Caco-2 (cell line): ENCODE measurements at places on chromosomes 1 and 21.

GRCh38 chr1:6960291-6960811 is 175.1 kb downstream of the CAMTA1 start:
- DNase-seq: no peak

DNA sequence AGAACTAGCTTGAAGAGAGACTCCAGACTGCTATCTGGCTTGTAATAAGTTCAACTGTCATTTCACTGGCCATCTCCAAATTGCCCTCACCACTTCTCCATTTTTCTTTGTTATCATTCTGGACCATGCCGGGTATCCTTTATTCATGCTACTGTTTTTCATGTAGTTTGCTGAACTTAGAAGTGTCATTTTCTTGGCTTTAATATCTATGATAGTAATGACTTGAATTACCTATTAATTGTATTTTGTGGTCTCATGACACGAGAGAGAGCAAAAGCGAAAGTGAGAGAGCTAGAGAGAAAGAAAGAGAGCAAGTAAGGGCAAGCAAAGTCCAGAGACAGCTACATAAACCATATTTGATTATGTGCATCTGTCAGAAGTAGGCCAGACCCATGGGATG is 184.9 kb upstream of the ATP1B1 start:
- no peak for DNase-seq

GRCh38 chr21:34598931-34599400 is 15.9 kb downstream of the RCAN1 start:
- DNase-seq: no peak

- DNase-seq: no peak
Measured at GRCh38 chr1:21706151-21706835, 37.1 kb upstream of the RAP1GAP start.

GRCh38 chr1:91282695-91283420 is 121.8 kb downstream of the HFM1 start:
- peak; percentile 53 for DNase-seq

- no peak for DNase-seq
Measured at GRCh38 chr1:10424034-10424433, 6.2 kb upstream of the CENPS start.

DNA sequence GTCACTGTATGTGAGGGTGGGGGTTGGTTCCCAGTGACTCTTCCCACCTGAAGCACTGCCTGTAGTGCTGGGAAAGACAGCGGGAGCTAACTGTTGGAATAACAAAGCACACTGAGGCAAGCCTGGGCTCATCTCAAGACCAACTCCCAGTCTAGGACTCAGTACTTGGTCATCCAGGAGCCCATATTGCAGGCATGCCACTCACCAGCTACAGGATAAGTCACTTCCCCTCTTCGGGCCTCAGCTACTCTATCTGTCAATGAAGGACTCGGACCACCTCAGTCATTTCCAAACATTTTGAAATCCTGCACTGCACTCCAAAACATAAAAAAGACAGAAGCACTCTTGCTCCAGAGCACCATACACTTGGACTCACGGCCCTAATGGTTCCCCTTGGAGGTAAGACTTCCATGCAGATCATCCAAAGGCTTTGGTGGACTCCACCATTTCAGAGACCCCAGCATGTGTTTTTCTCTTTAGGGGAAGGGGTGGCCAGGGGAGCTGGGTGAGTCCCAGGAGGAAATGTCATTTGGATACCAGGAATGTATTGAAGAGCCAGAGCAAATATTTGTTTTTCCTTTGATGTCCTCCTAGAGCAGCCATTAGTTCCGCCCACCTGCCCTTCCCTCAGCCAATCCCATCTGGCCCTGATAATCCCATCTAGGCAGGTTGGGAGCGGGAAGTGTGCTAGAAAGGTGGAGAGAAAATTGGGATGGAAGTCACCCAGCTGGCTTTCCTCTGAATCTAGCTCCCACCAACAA is 3.1 kb downstream of the NUAK2 start:
- DNase-seq: peak; percentile 86

DNA sequence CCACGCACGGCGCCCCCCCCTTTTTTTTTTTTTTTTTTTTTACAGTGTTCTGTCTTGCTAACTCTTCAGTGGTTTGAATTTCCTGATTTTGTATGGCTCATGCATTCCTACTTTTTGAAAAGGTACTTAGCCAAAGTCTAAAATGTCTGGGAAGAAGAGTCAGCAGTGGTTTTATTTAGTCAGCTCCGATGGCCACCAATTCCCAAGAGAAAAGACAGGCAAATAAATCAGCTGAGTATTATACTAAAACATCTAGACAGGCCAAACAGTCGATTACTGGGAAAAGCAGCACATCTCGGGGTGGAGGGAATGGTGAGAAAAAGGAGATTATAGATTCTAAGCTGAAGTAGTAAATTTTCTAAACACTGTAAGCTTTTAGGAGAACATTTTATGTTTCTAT is 192.5 kb upstream of the ZRANB2 start:
- no peak for DNase-seq

DNA sequence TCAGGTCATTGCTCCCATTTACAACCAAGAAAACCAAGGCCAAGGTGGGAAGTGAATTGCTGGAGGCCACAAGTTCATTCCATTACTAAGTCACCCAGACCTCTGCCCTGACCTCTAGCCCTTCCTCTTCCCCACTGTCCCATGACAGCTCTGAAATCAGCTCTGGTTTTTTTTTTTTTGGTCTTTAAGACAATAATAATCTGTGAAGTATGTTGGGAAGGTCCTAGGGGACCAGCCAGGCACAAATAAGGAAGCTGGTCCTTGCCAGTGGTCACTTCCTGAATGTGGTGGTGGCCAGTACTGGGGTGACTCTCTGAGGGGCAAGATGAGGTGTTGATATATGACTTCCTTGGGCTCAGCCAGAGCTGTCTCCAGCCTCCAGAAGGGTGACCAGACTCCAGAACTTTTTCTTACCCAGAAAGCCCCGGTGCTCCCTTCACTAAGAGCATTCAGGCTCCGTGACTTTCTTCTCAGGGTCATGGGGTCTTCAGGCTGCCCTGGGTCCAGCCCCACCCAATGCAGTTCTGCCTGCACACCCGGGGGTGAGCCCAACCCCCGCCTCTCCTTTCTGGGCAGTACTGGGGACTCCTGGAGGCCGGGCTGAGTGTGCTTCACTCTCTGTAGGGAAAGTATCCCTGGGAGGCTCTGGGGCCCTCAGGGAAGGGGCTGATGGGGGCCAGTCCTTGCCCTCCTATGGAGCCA is 159.6 kb downstream of the PTPRU start:
- DNase-seq: no peak

DNA sequence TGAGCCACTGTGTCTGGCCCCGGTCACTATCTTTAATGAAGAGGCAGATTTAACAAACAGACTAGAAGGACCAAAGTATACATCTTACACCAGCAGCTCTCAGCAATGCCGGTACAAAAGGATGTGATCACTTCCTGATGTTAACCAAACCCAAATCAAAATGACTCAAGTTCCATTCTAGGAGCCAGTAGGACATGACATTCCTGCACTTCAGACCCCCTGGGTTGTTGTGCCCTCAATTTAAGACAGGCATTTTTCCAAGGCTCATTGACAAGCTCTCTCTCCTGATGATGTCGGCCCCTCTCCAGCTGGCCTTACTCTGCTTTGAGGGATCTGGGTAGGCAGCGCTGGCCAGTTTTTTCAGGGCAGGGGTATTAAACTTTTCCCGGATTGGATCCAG is 35.1 kb downstream of the YARS1 start:
- no peak for DNase-seq

GRCh38 chr21:39060485-39061083 is 122.7 kb downstream of the PSMG1 start:
- DNase-seq: no peak

DNA sequence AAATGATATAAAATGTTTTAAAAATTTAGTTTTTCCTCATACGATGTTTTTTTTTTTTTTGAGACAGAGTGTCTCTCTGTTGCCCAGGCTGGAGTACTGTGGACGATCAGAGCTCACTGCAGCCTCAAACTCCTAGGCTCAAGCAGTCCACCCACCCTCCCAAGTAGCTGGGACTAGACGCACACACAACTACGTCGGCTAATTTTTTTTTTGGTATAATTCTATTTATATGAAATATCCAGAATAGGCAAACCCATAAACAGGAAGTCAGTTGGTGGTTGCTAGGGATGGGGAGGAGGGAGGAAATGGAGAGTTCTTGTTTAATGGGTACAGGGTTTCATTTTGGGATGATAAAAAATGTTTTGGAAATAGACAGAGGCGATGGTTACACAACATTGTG is 56.5 kb downstream of the WARS2 start:
- no peak for DNase-seq

DNA sequence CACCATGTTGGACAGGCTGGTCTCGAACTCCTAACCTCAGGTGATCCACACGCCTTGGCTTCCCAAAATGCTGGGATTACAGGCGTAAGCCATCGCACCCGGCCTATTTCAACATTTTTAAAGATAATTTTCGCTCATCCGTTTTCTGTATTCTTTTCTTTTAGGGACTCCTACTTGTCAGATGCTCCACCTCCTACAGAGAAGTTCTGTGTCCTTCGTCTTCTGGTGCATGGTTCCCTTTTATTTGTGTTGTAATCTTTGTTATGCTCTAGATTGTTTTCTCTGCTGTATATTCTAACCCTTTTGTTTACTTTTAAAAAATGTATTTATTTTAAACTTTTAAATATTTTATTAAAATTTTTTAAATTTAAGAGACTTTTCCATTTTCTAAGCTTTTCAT is 28.4 kb downstream of the CLDN14 start:
- no peak for DNase-seq

DNA sequence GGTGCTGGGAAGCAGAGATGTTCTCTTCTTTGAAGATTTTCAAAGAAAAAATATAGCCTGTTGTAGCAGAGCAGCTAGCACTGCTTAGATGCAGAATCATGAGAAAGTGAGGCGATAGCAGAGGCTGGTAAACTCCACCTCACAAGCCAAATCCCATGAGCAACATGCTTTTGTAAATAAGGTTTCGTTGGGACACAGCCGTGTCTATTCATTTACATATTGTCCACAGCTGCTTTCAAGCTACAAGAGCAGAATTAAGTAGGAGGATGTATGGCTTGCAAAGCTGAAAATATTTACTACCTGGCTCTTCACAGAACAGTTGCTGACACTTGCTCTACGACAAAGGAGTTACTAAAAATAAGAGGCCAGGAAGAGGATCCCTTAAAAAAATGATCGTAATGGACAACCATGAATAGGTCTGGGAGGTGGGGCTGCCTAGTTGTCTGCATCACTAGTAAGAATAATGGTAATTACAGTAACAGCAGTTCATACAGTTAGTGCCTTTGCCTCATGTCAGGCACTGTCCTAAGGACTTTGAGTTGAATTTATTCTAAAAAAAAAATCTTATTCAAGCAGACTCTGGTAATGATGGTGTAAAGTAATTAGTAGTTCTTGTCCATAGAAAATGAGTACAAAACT is 622.0 kb downstream of the KIF26B start:
- DNase-seq: no peak

DNA sequence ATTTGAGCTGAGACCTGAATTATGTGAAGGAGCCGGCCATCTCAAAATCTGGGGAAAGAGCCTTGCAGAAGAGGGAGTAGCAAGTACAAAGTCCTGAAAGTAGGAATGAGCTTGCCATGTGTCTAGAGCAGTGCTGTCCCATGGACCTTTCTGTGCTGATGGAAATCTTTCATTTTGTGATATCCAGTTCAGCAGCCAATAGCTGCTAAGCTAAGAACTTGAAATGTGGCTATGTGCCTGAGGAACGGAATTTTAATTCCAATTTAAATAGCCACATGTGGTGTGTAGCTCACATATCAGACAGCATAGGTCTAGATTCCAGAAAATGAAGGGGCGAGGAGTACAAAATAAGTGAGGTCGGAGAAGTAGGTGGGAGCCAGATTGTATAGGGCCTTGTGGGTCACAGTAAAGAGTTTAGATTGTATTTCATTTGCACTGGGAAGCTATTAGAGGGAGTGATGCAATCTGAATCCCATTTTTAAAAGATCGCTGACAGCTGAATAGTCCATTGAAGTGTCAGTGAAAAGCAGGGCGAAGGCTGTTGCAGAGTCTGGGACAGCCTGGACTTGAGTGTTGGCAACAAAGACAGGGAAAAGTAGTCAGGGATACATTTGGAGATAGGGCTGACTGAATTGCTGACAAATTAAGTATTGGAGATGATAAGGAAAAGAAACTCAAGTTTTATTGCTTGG is 80.3 kb downstream of the TMEM200B start:
- no peak for DNase-seq

GRCh38 chr1:147337040-147337630 is 94.7 kb downstream of the CHD1L start:
- DNase-seq: no peak
